ENCODE measurements at places on chromosomes 11 and 22. TPM values are rescaled to one million over a fixed set of nuclear protein-coding genes. Genes with fewer than 3 reads are reported as not detected.

ALDH3B2 gene
- not detected for total RNA-seq

DNA sequence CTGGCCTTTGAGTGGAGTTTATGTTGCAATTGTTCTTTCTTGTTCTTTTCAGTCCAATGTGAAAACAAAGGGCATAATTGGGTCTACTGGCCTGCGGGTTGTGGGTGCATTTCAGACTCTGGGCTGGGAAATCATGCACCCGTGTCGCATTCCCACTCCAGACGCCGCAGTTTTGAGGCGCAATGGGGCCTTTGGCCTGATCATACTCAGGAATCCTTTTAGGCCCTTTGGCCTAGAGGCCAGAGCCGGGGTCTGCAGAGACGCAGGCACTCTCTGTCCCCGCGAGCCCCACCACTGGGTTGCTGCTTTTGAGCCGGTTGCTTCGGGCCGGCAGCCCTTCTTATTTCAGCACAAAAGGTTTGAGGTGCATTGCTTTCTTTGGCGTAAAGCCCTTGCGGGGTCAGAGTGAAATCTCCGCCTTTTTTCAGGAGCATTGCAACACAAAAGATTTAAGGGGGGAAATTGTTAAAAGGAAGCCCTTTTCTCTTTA, 48.4 kb upstream of the DBX1 start:
- no peak for DNase-seq

DNA sequence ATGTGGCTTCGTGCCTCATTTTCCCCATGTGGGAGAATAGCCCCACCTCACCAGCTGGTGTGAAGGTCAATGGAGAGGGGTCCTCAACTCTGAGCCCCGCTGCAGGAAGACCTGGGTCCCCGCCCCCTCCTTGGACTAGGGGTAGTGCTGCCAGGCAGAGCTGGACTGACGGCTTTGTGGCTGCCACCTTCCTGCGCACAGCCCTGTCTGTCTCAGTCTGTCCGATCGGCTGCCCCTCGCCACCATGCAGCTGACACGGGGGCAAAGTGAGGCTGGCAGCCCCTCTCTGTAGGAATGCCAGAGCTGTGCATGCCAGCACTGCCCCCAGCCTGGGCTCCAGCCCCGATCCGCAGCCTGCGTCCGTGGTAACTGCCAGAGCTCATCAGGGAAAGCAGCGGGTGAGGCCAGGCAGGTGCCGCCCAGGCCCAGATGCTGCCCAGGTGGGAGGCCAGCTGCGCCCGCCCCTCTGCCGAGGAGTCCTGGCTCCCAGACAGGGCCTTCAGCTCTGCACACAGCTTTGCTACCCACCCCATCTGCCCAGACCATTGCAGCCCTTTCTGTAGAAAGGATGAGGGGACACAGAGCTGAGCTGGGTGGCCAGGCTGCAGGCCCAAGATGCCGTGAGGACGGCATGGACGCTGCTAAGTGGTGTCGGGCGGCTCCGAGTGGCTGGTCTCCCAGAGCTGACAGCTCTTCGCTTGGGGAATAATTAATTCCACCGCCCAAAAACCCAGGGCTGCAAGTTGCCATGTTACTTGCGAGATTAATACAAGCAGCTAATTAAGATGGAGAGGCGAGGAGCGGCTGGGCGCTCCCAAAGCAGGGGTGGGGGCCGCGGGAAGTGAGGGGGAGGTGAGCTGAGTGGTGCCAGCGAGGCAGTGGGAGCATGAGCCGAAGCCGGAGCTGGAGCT, 19.5 kb upstream of the FLRT1 start:
- DNase-seq, result no peak

DNA sequence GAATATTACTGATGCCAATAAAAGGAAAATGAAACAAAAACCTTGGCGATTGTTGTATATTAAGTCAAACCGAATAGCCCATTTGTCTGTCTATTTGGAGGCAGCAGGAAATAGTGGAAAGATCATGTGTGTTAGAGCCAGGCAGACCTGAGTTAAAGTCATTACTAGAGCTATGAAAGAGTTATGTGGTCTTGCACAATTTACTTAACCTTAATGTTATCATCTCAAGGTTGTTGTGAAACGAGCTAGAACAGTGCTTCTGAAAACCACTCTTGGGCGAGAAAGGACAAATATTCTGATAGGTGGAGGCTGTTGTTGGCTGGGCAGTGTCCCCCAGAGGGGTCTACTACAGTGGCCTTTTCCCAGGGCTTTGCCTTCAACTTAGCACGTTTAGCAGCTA, 60.0 kb upstream of the NUP160 start:
- no peak for DNase-seq

DNA sequence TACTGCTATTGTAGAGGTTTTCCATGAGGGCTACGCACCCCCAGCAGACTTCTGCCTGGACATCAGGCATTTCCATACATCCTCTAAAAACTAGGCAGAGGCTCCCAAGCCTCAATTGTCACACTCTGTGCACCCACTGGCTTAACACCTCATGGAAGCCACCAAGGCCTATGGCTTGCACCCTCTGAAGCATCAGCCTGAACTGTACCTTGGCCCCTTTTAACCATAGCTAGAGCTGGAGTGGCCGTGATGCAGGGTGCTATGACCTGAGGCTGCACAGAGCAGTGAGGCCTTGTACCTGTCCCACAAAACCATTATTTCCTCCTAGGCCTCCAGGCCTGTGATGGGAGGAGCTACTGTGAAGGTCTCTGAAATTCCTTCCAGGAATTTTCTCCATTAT, 33.9 kb downstream of the AAMDC start:
- no peak for DNase-seq
